ENCODE measurements at places on chromosomes 1 and 21.

- peaks cover 53% of the 10 kb centered on the region for H3K36me3 ChIP-seq
- no peak overlapping the region for H3K27ac ChIP-seq
- peaks cover 10% of the 10 kb centered on the region for H3K27me3 ChIP-seq
- no peak for DNase-seq
Observed at GRCh38 chr1:44636083-44636687, 38.1 kb downstream of the TMEM53 start.

- no peaks in the 10 kb centered on the region for H3K27me3 ChIP-seq
- no peak overlapping the region for H3K4me3 ChIP-seq
- no peak for DNase-seq
Observed at GRCh38 chr21:14691914-14692313, 145.8 kb upstream of the SAMSN1 start.

GRCh38 chr1:234605983-234606783 is 3.8 kb downstream of the IRF2BP2 start:
- no peak for DNase-seq
- peaks cover 4% of the 10 kb centered on the region for H3K27me3 ChIP-seq
- H3K4me3 ChIP-seq, result peak overlapping the region; percentile 89
- H3K4me1 ChIP-seq, result peaks cover 67% of the 10 kb centered on the region
- peaks cover 55% of the 10 kb centered on the region for H3K36me3 ChIP-seq
- H3K27ac ChIP-seq, result peak overlapping the region; percentile 95

DNA sequence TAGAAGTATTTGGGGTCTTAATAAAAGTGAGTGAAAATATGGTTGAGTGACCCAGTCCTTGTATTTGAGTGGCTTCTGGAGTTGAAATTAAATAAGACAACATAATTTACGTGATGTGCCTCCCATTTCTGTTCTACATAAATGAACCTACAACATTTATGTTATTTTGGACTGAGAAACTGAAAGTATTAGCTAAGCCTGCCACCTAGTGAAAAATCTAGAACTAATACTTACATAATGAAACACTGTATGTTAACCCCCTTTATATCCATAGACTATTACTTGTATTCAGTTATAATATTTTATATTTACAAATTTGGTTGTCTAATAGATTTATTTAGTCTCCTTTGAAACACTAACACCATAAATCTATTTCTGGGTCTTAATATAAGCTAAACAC is 298.9 kb downstream of the KCNT2 start:
- no peak overlapping the region for H3K4me3 ChIP-seq
- no peaks in the 10 kb centered on the region for H3K27me3 ChIP-seq
- H3K27ac ChIP-seq, result no peak overlapping the region
- peaks cover 10% of the 10 kb centered on the region for H3K4me1 ChIP-seq
- H3K36me3 ChIP-seq, result peaks cover 24% of the 10 kb centered on the region

- H3K4me1 ChIP-seq, result no peaks in the 10 kb centered on the region
- peak overlapping the region; percentile 5 for H3K27ac ChIP-seq
- H3K27me3 ChIP-seq, result peaks cover 11% of the 10 kb centered on the region
- no peak overlapping the region for H3K4me3 ChIP-seq
- H3K36me3 ChIP-seq, result no peaks in the 10 kb centered on the region
Observed at GRCh38 chr21:29265690-29266479, 32.8 kb upstream of the BACH1 start.

DNA sequence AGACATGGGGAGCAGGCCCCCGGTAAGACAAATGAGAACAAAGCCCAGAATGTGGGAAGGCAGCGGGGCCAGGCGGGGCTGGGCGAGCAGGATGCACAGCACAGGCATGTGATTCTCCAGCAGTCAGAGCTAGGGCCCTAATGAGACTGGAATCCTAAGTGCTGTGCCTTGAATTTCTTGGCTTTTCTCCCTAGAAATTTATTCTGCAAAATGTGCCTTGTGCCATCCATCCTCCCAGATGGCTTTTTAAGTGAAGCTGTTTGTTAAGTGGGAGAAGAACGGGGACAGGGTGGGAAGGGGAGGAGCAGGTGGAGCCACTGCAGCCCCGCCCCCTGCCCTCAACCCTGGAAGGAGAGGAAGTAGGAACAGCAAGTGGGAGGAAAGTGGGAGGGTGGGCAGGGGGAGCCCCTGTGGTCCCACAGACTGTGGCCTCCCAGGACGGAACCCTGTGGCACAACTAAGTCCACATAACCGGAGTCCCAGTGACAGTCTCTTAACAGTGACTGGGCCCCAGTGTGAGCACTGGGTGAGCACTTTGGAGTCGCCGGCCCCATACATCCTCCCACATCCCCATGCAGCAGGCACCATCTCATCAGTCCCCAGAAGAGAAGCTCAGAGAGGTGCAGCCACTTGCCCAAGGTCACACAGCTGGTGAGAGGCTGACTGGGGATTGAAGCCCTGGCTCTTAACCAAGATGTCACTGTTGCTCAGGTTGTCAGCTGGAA is 216.9 kb downstream of the MATN1 start:
- H3K4me1 ChIP-seq, result peaks cover 22% of the 10 kb centered on the region
- H3K27ac ChIP-seq, result no peak overlapping the region
- DNase-seq, result no peak
- no peak overlapping the region for H3K4me3 ChIP-seq

DNA sequence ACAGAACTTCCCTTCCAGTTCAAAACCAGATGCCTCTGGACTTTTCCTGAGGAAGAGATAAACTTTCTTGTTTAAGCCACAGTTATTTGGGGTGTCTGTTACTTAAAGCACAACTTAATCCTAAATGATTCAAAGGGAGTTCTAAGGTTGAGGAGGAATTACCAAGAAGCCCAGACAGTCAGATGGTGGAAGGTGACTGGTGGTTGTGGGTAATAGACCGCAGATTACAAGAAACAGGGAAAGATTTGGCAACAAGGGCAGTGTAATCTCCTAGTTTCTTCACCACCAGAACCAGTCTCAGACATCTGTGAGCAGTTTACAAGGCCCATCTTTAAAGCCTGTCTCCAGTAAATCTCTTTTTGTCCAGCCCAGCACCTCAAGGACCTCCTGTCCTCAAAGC is 130.1 kb upstream of the CTTNBP2NL start:
- H3K4me3 ChIP-seq, result no peak overlapping the region
- peaks cover 16% of the 10 kb centered on the region for H3K27me3 ChIP-seq
- peaks cover 27% of the 10 kb centered on the region for H3K4me1 ChIP-seq
- no peaks in the 10 kb centered on the region for H3K36me3 ChIP-seq
- no peak for DNase-seq

GRCh38 chr1:55446351-55446750 is 231.2 kb upstream of the USP24 start:
- no peaks in the 10 kb centered on the region for H3K27me3 ChIP-seq
- no peaks in the 10 kb centered on the region for H3K36me3 ChIP-seq
- H3K27ac ChIP-seq, result no peak overlapping the region
- H3K4me1 ChIP-seq, result no peaks in the 10 kb centered on the region
- no peak overlapping the region for H3K4me3 ChIP-seq

DNA sequence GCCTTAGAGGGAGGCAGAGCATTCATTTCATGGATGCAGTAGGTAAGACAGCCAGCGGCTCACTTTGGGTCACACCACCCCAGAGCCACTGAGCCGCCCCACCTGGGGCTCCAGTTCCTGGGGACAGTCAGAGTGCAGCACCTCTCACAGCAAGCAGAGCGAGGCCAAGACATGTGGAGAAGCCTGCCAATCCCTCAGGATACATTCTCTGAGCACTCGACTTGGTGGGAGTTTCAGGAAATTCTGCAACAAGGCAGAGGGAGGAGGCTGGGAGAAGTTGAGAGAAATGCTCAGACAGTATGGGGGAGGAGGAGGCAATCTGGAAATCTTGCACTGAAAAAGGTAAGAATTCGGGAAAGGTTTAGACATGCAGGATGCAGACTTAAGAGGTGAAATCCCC is 60.8 kb upstream of the WLS start:
- peak; percentile 13 for DNase-seq
- H3K4me1 ChIP-seq, result peaks cover 67% of the 10 kb centered on the region
- no peaks in the 10 kb centered on the region for H3K36me3 ChIP-seq
- H3K27ac ChIP-seq, result peak overlapping the region; percentile 98
